ENCODE measurements at places on chromosomes 5 and 9.

- DNase-seq: no peak
Measured at GRCh38 chr9:101247297-101247696, 137.5 kb downstream of the BAAT start.

- no peak for DNase-seq
Measured at GRCh38 chr5:27797220-27797619, 758.8 kb upstream of the CDH9 start.

DNA sequence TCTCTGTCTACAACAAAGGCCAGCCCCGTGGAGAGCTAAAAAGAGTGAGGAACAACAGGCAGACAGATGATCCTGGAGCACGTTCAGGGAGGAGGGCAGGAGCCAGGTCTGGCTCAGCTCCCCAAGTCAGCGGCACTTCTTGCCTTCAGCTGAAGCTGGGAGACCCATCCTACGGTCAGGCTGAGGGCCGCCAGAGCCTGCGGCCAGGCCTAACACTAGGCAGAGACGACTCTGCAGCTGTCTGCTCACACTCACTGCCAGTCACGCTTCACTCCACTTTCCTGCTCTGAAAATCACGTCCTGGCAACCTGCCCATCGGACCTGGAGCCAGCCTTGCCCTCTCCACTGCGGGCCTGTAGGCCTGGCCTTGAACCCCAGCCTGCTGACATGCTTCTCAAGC lies 160.9 kb upstream of the LHFPL2 start:
- no peak for DNase-seq

DNA sequence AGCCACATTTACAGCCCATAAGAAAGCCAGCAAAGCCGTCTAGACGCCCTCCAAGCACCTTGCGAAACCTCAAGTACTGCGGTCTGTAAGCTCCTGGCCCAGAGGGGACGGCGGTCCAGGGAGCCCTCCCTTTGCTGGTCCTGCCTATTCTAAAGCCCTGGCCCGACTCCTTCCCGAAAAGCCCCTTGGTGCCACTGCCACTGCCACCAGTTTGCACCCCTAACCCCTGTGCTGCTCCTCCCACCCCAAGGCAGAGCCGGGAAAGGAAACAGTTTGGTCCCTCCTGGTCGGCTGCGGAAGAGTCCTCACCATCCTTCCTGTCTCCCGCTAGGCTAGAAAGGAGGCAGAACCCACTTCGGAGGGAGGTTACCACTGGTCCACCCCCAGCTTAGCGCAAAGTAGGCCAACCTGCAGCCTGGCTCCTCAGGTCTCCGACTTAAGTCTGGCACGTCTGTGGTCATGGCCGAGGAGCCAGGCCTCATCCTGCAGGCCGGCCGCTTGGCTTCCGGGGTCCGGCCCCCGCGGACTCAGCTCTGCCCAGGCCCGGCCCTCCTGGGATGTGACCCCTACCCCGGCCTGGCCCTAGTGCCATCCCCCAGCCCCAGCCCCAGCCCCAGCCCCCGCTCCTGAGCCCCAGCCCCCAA lies 916 bp downstream of the TOR1A start:
- no peak for DNase-seq

GRCh38 chr9:19186232-19186631 lies 44.3 kb upstream of the DENND4C start:
- no peak for DNase-seq

- no peak for DNase-seq
Measured at GRCh38 chr9:123493627-123494026, 137.6 kb downstream of the CRB2 start.

- no peak for DNase-seq
Measured at GRCh38 chr5:142748568-142749249, 21.5 kb upstream of the ARHGAP26 start.

DNA sequence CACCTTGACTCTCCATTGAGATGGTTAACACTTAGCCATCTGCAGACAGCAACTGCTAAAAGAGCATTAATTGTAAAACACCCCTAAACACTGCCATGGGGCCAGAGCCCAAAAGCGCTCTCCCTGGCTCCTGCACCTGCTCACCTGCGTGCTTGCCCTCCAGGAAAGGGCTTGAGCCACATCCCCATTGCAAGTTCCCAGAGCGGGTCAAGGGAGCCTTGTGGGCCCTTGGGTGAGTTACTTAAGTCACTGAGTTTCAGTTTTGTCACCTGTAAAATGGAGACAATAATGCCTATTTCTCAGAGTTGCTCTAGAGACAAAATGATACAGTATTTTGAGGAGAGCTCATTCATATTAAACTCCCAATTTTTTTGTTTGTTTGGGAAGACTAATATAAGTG lies 967.8 kb downstream of the PTPRD start:
- no peak for DNase-seq

GRCh38 chr5:78508186-78508765 lies 140.3 kb downstream of the LHFPL2 start:
- DNase-seq: no peak

DNA sequence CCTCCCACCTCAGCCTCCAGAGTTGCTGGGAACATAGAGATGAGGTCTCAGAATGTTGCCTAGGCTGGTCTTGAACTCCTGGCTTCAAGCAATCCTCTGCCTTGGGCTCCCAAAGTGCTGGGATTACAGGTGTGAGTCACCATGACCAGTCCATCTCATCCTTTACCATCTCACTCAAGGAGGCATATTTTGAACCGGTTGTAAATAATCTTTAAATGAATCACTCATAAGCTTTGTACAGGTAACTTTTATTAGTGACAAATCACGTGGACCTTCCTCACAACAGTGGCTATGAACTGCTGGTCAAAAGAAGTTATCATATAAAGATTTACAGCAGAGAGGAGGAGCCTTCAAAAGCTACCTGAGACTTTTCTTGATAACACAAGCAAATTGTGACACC lies 70.7 kb downstream of the RFK start:
- no peak for DNase-seq

DNA sequence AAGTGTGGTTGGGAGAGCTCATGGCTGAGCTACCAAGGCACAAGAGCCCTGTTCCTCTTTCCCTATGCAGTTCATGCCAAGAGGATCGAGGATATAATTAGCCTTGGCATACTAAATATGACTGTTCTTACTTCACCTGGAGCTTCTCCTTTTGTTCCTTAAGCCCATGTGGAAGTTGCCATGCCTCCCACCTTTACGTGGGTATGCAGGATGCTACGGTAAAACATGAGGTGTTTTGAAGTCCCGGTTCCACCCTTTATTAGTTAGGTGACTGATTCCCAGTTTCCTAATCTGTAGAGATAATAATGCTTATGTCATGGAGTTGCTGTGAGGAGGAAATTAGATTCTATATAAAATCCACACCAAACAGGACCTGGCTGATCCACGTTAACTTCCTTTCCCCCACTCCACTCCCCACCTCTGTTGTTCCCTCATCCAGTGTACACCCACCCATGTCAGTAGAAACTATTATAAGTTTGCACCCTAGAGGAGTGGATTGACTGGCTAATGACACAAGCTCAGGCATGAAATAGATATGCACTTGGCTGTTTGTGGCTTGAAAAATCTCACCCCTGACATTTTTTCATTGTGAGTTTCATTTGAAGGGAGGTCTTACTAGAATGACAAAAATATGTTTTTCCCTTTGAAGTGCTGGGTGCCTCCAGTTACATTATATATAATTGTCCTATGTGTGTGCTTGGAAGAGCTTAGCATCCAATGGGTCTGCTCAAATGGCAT lies 36.8 kb upstream of the SHOC1 start:
- no peak for DNase-seq

GRCh38 chr9:97978371-97979130 lies 4.6 kb upstream of the ANP32B start:
- DNase-seq: no peak

Measured in cortex of kidney (tissue), 1 donor.